ENCODE measurements at places on chromosomes 7 and 10.

GRCh38 chr10:103761075-103761920 lies 94.1 kb downstream of the SH3PXD2A start:
- DNase-seq: no peak

- DNase-seq: no peak
These were observed 57.1 kb upstream of the ABLIM1 start for GRCh38 chr10:114715171-114715670.

- DNase-seq: no peak
These were observed 75.4 kb downstream of the NUDCD3 start for GRCh38 chr7:44415047-44415446.

DNA sequence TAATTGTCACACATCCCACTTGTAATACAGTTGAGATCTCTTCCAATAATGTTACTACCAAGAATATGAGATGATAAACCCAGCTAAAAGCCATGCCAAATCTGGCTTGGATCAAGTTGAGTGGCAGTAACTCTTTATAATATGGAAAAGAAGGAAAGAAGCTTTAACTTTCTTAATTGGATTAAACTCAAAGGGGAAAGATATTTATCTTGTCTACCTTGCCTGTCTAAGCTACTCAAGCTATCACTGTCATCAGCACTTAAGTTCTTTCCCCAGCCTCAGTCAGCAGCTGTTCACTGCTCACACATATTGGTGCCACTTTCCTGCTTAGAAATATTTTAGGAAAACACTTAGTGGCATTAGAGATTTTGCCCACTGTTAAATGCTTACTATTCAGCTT lies 350.7 kb downstream of the IPMK start:
- DNase-seq: no peak

DNA sequence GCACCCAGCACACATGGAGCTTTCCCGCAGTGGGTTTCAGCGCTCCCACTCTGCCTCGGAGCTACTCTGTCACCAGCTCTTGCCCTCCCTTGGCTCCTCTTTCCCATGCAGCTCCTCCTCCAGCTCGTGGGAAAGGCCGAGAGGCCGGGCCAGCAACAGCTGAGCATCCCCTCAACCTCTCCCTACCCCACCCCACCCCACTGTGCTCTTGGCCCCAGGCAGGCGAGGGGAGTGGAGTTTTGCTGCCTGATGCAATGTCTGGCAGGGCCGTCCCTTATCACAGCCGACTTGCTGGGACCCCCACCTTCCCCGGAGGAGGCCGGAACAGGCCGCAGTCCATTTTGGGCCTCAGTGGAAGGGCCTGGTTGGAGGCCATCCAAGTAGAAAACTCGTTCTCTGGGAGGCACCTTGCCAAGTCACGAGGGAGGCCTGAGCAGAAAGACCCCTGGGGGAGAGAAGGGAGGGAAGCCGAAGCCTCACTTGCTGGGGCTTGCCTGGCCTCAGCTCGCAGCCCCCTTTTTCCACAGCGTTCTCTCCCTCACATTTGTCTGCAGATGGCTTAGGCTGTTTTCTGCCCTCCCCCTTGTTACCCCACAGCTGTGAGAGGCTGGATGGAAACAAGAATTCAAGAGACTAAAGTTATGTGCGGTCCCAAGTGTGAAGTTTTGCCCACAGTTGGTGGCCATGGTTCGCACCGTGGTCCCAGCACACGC lies 35.3 kb downstream of the CHST3 start:
- no peak for DNase-seq

GRCh38 chr10:59587083-59587755 lies 122.4 kb downstream of the SLC16A9 start:
- DNase-seq: no peak

DNA sequence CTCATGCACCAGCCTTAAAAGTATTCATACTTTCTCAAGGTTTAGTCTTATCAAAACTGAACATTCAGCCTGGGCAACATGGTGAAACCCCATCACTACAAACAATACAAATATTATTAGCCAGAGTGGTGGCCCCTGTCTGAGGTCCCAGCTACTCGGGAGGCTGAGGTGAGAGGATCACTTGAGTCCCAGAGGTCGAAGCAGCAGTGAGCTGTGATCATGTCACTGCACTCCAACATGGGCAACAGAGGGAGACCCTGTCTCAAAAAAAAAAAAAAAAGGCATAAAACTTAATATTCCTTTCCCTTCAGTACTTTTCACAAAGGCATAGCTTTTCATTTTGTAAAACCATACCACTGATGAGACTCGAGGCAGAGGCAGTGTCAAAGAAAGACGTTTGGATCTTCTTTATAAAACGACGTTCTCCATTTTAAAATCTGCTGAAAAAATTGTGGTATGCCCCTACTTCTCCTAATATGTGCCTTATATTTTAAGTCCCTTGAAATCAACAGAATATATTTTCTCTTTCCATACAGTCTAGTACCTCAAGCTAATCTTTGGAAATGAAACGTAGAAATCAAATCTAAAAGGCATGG lies 1.9 kb downstream of the NSUN6 start:
- DNase-seq: no peak

DNA sequence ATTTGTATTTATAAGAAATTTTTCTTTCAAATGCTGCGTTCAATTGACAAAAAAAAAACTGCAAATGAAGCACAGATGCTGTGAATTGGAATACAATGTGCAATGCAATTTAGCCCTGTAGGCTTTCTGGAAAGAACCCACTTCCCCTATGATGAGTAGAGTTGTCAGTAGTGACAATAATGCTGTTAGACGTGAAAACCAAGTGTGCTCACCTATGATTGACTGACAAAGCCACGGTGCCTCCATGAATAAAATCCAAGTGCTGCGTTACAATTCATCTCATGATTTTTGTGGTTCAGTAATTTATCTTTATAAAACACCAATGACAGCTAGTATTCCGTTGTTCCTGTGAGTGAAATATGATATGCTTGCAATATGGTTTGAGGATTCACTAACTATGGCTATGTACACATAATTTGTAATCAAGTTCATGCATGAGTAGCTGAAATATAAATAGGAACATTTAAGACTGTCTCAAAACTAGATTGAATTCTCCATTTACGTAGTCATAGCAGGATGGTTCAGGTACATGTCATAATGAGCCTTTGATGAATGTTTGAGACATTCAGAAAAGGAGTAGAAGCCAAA lies 1160.3 kb downstream of the CNTNAP2 start:
- DNase-seq: no peak

DNA sequence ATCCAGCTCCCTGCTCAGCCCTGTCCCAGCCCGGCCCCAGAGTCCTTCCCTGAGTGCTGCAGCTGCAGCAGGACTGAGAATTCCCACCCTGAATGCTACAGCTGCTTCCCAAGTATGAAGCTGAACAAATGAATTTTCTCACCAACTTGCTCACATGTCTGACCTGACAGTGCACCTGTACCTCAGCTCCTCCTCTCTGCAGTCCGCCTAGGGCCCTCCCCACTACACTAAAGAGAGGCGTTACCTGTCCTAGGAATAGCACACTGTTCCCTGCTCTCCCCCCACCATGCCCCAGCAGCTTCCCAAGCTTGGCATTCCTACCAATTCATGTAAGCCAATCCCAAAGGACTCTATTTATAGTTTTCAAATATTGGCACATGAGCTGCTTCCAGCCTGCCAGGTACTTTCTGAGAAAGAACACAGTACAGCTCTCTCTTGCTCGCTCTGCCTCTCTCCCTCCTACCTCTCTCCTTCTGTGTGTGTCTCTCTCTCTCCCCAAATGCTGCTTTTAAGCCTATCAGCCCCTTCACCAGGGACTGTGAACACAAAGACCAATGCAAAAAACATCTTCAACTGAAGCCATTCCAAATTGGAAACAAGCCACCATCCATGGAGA lies 400.1 kb downstream of the TNS3 start:
- DNase-seq: no peak

DNA sequence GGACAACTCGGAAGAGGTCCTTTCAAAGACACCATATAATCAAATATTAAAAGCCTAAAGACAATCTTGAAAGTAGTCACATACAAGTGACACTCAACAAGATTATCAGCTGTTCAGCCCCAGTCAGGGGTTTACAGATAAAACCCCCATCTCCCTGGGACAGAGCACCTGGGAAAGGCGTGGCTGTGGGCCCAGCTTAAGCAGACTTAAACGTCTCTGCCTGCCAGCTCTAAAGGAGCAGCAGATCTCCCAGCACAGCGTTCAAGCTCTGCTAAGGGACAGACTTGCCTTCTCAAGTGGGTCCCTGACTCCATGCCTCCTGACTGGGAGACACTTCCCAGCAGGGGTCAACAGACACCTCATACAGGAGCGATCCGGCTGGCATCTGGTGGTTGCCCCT lies 18.0 kb downstream of the CDCA7L start:
- DNase-seq: no peak

DNA sequence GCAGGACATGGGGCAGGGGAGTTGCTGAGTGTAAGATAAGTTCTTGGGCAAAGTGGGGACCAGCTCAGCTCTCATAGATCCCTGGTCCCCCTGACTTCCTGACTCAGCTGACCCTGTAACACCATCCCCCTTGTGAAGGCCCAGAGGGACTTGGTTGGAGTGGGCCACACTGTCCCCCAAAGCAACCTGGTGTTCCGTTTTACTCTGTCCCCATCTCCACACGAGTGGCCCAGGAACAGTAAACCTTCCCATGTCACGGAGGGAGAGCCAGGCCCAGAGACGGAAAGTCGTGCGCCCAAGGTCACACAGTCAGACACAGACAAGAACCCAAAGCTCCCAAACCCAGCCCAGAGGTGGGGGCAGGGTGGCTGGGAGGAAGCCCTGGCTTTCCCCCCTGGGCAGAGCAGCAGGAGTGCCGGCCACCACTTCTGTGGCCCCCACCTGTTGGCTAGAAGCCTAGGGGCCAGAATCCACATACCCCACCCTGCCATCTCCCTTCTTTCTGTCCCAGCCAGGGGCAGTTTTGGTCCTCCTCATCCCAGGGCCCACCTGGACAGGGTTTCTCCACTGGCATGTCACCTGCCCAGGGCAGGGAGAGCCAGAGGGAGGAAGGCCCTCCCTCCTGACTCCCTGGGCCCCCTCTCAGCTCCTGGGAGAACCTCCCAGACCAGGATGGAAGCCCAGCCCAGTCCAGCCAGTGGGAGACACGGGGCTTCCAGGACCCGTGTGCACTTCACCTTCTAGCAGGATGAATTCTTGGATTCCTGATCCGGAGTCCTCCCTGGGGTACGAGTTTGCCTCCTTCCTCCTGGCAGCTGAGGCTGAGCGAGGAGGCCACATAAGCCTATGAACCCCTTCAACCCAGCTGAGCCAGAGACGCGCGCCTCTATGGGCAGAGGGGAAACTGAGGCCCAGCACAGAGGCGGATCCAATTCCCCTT lies 20.6 kb upstream of the VPS37D start:
- DNase-seq: no peak

- no peak for DNase-seq
These were observed 1.2 kb upstream of the GTPBP4 start for GRCh38 chr10:986881-987619.

- no peak for DNase-seq
These were observed 11.1 kb downstream of the INA start for GRCh38 chr10:103287992-103288391.

DNA sequence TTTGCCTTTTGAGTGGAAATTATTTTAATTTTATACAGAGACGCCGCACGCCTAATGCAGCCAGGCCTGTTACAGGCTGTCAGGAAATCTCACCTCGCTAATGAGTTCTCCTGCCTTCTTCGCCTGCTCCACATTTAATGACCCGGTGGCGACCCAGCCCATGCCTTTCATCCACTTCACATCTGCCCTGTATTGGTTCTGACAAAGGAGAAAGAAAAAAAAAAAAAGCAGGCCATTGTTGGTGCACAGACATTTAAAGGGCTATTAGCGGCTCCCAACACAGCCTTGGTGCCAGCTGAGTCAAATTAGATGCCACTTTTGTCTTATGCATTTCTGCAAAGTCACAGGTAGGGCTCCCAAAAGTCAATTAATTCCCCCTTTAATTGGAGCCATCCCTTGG lies 43.3 kb downstream of the NRAP start:
- no peak for DNase-seq

GRCh38 chr7:73308665-73309214 lies at the start of gene NSUN5:
NSUN5 (minus strand) TSS chr7:73308826; CDS start chr7:73308790, 36 bp downstream.
- peak; percentile 49 for DNase-seq

- peak; percentile 60 for DNase-seq
These were observed 69.9 kb upstream of the GTF2I start for GRCh38 chr7:74587435-74588126.

- no peak for DNase-seq
These were observed 22.3 kb downstream of the AMZ1 start for GRCh38 chr7:2710286-2710655.

DNA sequence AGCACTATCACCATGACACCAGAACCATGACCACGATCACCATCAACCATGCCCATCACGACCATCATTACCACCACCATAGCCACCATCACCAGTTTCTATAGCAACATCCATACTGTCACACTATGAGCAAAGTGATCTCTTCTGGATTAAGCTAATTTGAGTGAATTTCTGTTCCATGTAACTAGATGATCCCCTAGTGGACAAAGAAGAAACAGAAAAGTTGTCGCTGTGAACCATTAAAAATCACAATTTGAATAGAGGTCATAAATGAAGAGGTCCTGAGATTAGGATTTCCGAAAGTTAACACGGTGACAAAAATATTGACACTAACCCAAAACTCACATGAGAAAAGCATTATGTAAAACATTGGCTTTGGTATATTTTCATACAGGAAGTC lies 77.6 kb downstream of the CLRN3 start:
- no peak for DNase-seq

GRCh38 chr7:92834507-92835260 lies 1.7 kb downstream of the CDK6 start:
- no peak for DNase-seq

- DNase-seq: no peak
These were observed 55.1 kb downstream of the EZH2 start for GRCh38 chr7:148828965-148829364.

- no peak for DNase-seq
These were observed 156.2 kb downstream of the TCERG1L start for GRCh38 chr10:131155218-131155875.

DNA sequence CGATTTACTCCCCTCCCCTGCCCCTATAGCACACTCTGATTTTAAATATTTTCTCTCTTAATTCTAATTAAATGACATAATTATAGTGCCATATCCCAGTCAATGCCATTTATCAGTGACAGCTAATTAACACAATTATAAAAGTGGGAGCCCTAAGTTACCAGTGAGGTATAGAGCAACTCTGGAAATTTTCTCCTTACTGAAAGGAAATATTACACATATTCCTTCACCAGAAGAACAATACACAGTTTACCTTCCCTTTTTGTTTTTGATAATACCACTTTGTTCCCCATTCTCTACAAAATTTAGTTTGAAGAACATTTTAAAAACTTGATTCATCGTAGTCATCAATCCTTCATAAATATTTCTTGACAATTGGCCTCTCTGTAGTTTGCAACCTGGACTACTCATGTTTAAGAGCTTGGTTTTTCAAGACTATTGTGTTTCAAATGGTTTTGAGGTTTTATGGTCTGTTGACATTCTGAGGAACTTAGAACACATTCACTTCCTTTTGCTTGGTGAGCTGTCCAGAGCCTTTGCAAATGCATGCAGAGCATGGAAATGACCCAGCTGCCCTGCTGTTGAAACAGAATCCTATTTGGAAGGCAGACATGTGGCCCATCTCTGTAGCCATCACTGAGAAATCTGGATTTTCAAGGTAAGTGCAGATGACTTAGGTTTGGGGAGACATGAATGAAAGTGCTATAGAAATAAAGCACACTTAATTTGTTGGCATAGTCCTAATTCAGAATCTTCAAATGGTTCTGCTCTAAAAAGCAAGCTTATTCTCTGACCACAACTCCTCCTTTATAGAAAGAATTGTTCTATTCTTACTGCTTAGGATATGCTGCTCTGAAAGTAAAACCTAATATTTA lies at the start of gene GPR141:
Gene GPR141 (plus strand): TSS at position 521 of the 875 bp plus-strand sequence. CDS start 56,628 bp downstream, outside the sequence.
- no peak for DNase-seq

Measured in GOT3 (cell line).